ENCODE measurements at places on chromosomes 7 and 10. TPM values are rescaled to one million over a fixed set of nuclear protein-coding genes. Genes with fewer than 3 reads are reported as not detected.
A peak's percentile ranks its signal among the peaks of the same experiment; 100 is the strongest.

GRCh38 chr10:86300399-86300925, 66.1 kb downstream of the GRID1 start:
- no peak overlapping the region for H3K4me3 ChIP-seq
- H3K27me3 ChIP-seq = peaks cover 4% of the 10 kb centered on the region
- no peaks in the 10 kb centered on the region for H3K4me1 ChIP-seq
- no peak overlapping the region for H3K27ac ChIP-seq
- no peaks in the 10 kb centered on the region for H3K36me3 ChIP-seq

DNA sequence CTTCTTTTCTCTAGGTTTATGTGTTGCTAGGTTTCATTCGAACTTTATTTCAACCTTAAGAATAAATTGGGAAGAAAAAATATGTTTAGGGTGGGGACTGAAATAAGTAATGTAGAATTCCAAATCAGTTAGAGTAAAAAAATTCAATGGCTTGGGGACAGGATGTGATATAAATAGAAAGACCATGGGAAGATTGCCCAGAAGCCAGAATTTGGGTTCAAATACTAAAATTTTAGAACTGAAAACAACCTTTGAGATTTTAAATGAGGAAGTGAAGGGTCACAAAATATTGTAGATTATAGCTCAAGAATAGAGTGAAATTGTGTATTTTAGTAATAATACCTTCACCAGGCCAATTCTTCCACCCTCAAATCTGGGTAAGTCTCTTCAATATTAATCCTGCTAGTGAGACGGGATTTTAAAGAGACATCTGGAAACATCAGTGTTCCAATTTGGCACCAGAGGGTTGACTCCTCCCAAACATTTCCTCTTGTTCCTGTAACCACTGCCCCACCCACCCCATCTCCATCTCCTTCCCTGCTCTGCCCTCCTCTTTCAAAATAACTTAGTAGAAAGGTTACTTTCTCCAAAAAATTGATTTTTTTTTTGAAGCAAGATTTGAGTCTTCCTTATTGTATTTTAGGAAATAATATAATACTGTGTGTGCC, 51.3 kb upstream of the FAM3C start:
- H3K4me3 ChIP-seq = no peak overlapping the region
- no peak for DNase-seq
- H3K27me3 ChIP-seq = no peaks in the 10 kb centered on the region
- no peak overlapping the region for H3K27ac ChIP-seq
- no peaks in the 10 kb centered on the region for H3K4me1 ChIP-seq

GRCh38 chr10:27391325-27391724, 112.8 kb upstream of the RAB18 start:
- H3K4me3 ChIP-seq = no peak overlapping the region
- H3K27ac ChIP-seq = no peak overlapping the region
- peaks cover 3% of the 10 kb centered on the region for H3K27me3 ChIP-seq
- H3K4me1 ChIP-seq = no peaks in the 10 kb centered on the region
- no peaks in the 10 kb centered on the region for H3K36me3 ChIP-seq

The ZFAND2A gene
- total RNA-seq = 12.5 TPM

- no peaks in the 10 kb centered on the region for H3K4me1 ChIP-seq
- peaks cover 3% of the 10 kb centered on the region for H3K27me3 ChIP-seq
- H3K4me3 ChIP-seq = no peak overlapping the region
- H3K36me3 ChIP-seq = no peaks in the 10 kb centered on the region
- no peak overlapping the region for H3K27ac ChIP-seq
Observed at GRCh38 chr10:1242975-1243374, 186.8 kb downstream of the WDR37 start.

The STEAP2 gene
- total RNA-seq = 25.9 TPM

DNA sequence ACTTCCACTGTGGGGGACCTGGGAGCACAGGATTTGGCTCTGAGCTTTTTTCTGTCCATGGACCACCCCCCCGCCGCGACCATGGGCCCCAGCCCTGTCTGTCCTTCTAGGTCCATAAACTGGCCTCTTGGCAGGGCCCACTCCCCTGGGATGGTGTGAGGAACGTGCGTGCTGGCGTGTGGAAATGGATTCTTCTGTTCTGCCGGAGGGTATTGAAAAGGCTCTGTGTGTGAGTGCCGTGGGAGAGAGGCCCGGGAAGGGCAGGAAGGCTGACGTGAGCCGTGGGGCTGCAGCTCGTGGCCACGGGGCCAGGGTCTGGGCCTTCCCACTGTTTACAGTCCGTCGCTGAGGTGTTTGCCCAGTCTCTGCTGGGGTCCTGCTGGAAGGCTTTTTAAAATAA, 123.7 kb downstream of the GRK5 start:
- no peak overlapping the region for H3K4me3 ChIP-seq
- H3K4me1 ChIP-seq = no peaks in the 10 kb centered on the region
- no peaks in the 10 kb centered on the region for H3K27me3 ChIP-seq
- no peaks in the 10 kb centered on the region for H3K36me3 ChIP-seq

- DNase-seq = no peak
- no peak overlapping the region for H3K27ac ChIP-seq
- H3K4me1 ChIP-seq = peaks cover 4% of the 10 kb centered on the region
- no peaks in the 10 kb centered on the region for H3K27me3 ChIP-seq
- H3K4me3 ChIP-seq = no peak overlapping the region
- H3K36me3 ChIP-seq = no peaks in the 10 kb centered on the region
Observed at GRCh38 chr10:20922451-20922850, 25.3 kb upstream of the NEBL start.

DNA sequence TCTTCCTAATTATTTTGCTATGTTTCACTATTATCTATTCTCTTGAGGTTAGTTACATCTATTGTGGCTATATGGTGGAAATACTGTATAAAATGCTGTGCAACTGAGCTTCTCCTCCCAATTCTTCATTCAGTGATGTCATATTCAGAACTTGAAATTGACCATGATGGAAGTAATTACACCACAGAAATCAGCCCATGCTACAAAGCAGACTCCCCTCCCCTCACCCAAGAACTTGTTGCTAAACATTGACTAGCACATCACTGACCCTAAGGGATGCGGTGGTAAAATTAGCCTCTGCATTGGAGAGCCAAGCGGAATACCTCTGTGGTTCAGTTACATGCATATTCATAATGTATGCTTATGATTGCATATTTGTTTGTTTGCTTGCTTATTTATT, 8.8 kb downstream of the CALD1 start:
- H3K27ac ChIP-seq = no peak overlapping the region
- no peaks in the 10 kb centered on the region for H3K4me1 ChIP-seq
- no peak for DNase-seq
- H3K36me3 ChIP-seq = no peaks in the 10 kb centered on the region

DNA sequence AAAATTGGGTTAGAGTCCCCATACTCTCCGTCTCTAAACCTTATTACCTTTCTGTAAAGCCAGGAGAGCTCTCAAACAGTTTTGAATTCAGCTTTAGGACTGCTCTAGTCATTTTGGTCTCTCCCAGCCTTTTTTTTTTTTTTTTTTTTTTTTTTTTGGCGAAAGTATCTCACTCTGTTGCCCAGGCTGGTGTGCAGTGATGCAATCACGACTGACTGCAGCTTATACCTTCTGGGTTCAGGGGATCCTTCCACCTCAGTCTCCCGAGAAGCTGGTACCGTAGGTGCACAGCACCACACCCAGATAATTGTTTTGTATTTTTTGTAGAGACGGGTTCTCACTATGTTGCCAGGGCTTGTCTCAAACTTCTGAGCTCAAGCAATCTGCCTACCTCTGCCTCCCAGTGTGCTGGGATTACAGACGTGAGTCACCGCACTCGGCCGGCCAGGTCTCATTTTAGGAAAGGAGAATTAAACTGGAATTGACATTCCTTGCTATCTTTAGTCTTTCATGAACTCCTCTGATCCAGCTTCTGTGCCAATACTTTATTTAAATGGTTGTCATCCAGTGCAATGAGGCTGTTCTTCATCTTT, 31.4 kb upstream of the RSU1 start:
- H3K27ac ChIP-seq = no peak overlapping the region
- DNase-seq = no peak
- H3K4me1 ChIP-seq = no peaks in the 10 kb centered on the region
- no peaks in the 10 kb centered on the region for H3K27me3 ChIP-seq
- no peak overlapping the region for H3K4me3 ChIP-seq

The RNF32 gene
- total RNA-seq = 1.3 TPM

GRCh38 chr10:88190123-88190522, 326.7 kb downstream of the PTEN start:
- no peak overlapping the region for H3K27ac ChIP-seq
- no peaks in the 10 kb centered on the region for H3K27me3 ChIP-seq
- H3K4me1 ChIP-seq = no peaks in the 10 kb centered on the region
- H3K4me3 ChIP-seq = no peak overlapping the region
- no peaks in the 10 kb centered on the region for H3K36me3 ChIP-seq

The MYL10 gene
- total RNA-seq = not detected

The NXPH1 gene
- not detected for total RNA-seq

DNA sequence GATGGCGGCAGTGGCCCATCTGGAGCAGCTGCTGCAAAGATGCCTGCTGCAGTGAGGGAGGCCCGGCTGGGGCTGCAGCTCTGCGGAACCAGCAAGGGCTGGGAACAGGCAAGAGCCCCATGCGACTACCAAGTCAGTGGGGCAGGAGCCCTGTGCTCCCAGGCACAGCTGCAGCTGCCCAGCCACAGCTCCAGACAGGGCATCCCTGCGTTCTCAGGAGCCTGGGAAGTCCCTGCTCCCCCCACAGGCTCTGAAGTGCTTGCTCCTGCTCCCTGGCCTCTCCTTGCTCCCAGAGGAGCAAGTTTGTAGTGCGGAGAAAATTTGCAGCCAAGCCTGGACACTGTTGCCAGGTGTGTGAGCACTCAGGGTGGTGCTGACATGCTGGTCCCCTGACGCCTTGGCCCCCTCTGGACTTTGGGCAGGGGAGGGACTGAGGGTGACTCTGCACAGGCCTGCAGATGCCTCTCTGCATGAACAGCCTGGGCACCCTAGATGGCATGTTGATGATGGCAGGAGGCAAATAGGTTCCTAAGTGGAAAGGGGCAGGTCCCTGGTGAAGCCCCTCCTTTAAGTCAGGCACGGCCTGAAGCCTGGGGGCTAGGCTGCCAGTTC, 105.6 kb downstream of the LYZL1 start:
- no peak overlapping the region for H3K4me3 ChIP-seq
- no peaks in the 10 kb centered on the region for H3K27me3 ChIP-seq
- H3K27ac ChIP-seq = no peak overlapping the region
- no peaks in the 10 kb centered on the region for H3K4me1 ChIP-seq

DNA sequence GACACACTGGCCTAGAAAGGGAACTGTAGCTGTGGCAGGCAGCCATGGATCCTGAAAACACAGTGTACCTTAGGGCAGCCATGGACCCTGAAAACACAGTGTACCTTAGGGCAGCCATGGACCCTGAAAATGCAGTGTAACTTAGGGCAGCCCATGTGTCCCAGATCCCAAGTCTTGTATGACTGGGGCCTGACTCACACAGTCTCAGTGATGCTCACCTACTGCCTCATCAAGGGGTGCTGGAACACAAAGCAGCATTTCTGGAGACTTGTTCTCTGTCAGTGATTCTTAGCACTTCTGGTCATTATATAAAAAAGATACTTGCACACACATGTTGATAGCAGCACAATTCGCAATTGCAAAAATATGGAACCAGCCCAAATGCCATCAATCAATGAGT, 70.2 kb upstream of the LAMB4 start:
- no peak overlapping the region for H3K4me3 ChIP-seq
- no peak for DNase-seq
- H3K27ac ChIP-seq = no peak overlapping the region
- no peaks in the 10 kb centered on the region for H3K36me3 ChIP-seq
- H3K27me3 ChIP-seq = no peaks in the 10 kb centered on the region

The SLC26A5 gene
- total RNA-seq = 0.67 TPM

DNA sequence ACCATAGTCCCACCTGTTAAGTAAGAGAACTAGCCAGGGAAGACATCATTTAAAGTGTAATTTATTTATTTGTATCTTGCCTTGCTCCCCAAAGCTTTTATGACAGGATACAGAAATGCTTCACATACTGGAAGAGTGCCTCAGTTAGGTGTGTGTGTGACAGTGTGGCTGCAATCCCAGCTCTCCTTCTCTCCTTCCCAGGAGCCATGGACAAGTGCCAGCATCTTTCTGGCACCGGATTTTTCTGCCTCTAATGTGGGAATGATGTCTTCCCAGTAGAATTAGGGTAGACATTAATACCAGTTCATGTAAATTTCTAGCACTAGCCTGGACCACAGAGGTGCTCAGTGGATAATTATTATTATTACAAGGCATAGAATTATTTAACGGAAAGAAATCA, 30.3 kb upstream of the ATXN7L1 start:
- H3K4me3 ChIP-seq = no peak overlapping the region
- no peaks in the 10 kb centered on the region for H3K36me3 ChIP-seq
- H3K27ac ChIP-seq = no peak overlapping the region
- no peaks in the 10 kb centered on the region for H3K27me3 ChIP-seq

The SPDYE2B gene
- not detected for total RNA-seq

The PON2 gene
- 145 TPM for total RNA-seq

- peak overlapping the region; percentile 36 for H3K27ac ChIP-seq
- no peaks in the 10 kb centered on the region for H3K27me3 ChIP-seq
- peaks cover 9% of the 10 kb centered on the region for H3K4me1 ChIP-seq
- peak overlapping the region; percentile 37 for H3K4me3 ChIP-seq
- no peaks in the 10 kb centered on the region for H3K36me3 ChIP-seq
Observed at GRCh38 chr7:141700296-141700847, 1.6 kb downstream of the DENND11 start.

- H3K4me3 ChIP-seq = no peak overlapping the region
- H3K27ac ChIP-seq = no peak overlapping the region
- no peaks in the 10 kb centered on the region for H3K27me3 ChIP-seq
- DNase-seq = no peak
Observed at GRCh38 chr10:58608351-58608750, 95.7 kb downstream of the BICC1 start.

DNA sequence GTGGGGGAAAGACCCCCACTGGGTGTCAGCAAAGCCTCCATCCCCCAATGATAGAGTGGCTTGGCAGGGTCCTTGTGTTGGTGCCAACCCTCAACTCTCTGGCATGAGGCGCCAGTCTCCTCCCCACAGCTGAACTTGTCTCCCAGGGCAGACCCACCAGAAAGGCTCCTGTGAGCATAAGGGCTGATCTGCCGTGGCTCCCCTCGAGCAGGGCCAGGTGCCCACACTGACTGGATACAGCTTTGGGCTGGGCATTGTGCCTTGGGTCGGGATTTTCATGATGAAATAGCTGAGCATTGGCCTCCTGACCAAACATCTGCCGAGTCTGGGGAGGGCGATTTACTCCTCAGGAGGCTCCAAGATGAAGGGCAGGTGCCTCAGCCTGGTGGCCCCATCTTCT, 68.1 kb upstream of the NPTX2 start:
- DNase-seq = no peak
- H3K27me3 ChIP-seq = no peaks in the 10 kb centered on the region
- no peak overlapping the region for H3K27ac ChIP-seq
- H3K36me3 ChIP-seq = no peaks in the 10 kb centered on the region

The OR9A4 gene
- total RNA-seq = 0.25 TPM

All from liver (tissue), 10 donors.